NCI-H526 treated with DMSO at 0.1 percent for 48 hours (cell line): ENCODE measurements at places on chromosomes 13 and 19.

DNA sequence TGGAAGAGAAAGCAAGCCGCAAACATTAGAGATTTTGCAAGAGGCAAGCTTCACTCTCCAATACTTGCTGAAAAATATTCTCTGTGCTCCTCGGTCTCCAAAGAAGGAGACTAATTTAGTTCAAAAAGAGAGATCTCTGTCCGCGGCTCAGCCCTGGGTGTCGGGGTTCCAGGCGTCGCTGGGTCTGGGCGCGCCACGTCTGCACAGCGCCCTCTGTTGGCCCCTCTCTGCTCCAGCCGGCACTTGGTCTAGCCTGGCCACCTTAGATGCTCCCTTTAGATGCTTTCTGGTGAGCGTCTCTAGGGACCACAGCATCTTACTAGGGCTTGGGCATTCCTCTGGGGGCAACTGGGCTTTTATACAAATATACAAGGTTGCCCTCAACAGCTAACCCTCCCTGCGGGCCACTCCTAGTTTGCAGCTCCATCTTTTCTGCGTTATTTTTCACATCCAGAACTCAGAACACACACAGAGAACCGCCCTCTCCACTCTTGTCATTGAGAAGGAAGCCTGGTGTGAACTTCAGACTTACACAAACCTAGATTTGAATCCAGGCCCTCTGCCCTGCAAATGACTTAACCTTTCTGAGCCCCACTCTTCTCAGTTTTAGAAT, 78.3 kb downstream of the CYSLTR2 start:
- DNase-seq, result peak; percentile 9

GRCh38 chr19:15266683-15267082, 34.4 kb upstream of the EPHX3 start:
- DNase-seq, result no peak

GRCh38 chr13:106096661-106097092, 438.8 kb downstream of the EFNB2 start:
- no peak for DNase-seq

GRCh38 chr19:14066134-14066533, 4.3 kb upstream of the PALM3 start:
- no peak for DNase-seq

GRCh38 chr13:40452741-40453334, 213.6 kb downstream of the FOXO1 start:
- DNase-seq, result no peak

- DNase-seq, result no peak
Observed at GRCh38 chr19:47725759-47726401, 12.7 kb downstream of the EHD2 start.

DNA sequence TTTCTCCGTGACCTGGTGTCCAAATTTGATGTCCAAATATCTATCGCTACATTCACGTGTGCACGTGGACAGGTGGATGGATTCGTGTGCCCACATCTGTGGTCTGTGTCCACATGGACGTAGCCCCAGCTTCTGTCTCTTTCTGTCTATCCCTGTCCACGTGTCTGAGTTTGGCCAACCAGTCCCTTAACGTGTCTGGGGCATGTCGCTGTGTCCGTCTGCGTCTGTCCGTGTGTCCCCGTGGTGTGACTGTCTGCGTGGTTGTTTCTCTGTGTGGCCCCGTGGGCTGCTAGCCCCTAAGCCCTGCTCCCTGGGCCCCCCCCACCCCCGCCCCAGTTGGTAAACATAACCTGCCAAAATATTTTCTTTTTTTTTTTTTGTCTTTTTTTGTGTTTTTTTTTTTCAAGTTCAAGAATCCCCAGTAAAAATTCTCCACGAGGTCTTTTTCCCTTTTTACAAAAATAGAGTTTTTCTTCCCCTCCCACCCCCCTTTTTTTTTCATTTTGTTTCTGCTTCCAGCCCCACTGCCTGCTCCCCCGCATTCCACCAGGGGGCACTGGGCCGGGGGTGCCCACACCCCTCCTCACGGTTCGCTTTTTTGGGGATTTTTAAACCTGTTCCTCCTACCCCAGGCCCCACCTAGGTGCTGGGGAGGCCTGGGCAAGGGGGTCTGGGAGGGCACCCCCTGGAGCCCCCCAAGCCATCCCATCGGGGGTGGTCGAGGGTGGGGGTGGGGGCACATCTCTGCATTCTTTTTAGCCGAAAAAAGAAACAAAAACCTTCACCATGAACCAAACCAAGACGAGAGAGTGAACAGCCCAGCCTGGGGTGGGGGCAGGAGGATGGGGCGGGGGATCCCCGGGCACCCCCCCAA, 18.3 kb downstream of the PRKCSH start:
- DNase-seq, result no peak

DNA sequence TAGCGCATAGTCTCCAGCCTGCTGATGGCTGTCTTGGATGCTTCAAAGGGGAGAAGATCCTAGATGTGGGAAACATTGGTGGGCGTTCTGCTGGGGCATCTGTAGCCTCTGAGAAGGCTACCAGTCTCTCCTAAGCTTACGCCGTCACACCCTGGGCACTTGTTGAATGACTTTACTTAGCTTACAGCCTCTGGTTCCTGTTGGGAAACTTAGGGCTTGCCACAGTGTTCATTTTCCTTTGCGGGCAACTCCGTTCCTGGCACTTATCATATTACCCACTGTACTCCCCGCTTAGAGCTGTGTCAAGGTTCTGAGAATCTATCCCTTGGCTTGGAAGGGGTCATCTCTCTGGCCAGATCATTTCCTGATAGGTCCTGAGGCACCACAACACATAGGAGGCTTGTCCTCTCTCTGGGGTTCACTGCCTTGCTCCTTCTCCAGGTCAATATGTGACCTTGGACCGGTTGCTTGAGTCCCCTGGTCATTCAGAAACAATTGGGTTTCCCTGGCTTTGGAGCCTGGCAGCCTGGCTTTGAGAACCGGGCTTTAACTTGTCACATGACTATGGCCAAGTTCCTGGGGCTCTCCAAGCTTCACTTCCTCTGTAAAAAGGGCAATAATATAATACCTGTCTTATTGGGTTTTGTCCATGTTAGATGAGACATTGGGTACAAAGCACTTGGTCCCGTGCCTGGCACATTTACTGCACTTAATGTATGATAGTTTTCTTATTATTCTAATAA, 20.5 kb upstream of the ALOX5AP start:
- DNase-seq, result no peak

- DNase-seq, result no peak
Observed at GRCh38 chr19:35629332-35629633, 447 bp downstream of the RBM42 start.

- no peak for DNase-seq
Observed at GRCh38 chr13:110937511-110938285, 22.8 kb upstream of the ANKRD10 start.

DNA sequence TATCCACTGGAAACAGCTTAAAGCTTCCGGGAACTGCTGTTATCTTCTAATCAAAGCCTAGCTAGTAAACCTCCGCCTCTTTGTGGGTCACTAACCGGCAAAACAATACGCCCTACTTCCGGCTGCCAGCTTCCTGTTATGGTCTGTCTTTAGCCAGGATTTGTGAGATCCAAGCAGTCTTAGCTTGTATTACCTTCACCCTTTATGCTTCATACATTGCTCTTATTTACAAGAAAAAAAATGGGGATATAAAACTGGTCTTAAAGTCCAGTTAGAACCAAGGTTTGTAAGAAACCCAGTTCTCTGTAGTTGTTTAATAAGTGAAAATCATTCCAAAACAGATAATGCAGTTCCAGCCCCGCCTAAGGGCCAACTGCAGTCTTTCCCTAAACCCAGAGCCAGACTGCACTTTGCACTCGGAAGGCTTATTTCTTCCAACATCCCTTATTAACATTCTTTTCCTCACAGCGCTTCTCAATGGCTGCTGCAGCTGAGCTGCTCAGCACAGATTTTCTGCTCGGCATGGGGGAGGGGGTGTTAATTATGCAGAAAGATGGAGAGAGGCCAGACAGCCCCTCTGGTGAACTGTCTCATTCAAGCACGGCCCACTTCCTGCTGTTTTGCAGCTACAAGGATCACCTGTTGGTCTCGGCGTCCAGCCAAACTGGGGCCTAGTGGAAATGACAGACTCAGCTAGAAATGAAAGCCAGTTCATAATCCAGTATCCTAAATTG, 368.4 kb downstream of the KLF12 start:
- DNase-seq, result peak; percentile 37

DNA sequence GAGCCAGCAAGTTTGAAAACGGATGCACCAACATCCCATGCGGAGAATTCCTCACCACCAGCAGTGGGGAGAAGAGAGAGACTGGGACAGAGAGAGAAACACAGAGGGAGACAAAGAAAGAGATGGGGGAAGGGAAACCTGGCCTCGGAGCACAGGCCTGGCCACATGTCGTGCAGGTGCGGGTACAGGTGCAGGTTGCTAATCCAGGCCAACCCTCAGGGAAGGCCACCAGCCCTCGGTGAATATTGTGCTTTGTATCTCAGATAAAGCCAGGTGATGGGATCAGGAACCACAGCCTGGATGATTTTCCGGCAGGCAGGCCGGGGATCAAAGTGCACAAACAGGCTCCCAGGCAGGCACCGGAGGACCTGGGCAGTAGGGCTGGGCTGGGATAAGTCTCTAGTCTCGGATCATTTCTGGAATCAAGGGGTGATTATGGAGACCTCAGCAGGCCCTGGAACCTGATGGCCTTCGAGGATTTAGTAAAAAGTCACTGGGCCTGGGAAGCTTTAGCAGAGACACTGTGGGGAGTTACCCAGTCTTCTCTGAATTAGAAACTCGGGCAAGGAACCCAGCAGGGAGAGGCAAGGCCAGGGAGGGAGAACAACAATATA, 3.7 kb downstream of the GAS6 start:
- peak; percentile 75 for DNase-seq

- DNase-seq, result no peak
Observed at GRCh38 chr19:16327169-16327475, 2.5 kb downstream of the KLF2 start.

DNA sequence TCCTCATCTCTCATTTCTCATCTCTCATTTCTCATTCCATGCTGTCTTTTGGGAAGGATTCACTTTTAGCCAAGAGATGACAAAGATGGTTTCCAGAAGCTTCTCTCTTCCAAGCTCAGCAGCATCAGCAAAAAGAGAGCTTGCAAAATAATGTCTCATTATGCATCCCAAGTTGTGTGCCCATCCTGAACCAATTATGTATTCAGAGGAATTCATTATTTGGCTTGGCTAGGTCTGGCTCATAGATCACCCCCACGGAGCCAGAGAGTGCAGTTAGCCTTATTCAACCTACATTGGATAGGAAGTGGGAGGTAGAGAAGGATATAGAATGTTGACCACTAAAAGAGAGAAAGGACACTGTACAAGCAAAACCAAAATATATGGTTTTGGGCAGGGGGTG, 5.4 kb upstream of the OLFM2 start:
- no peak for DNase-seq

GRCh38 chr19:11626252-11626651, 29.0 kb downstream of the ZNF627 start:
- no peak for DNase-seq

GRCh38 chr19:36638862-36639510, 27.7 kb downstream of the ZNF461 start:
- no peak for DNase-seq

- DNase-seq, result no peak
Observed at GRCh38 chr19:38908911-38909310, 3.1 kb downstream of the CCER2 start.

DNA sequence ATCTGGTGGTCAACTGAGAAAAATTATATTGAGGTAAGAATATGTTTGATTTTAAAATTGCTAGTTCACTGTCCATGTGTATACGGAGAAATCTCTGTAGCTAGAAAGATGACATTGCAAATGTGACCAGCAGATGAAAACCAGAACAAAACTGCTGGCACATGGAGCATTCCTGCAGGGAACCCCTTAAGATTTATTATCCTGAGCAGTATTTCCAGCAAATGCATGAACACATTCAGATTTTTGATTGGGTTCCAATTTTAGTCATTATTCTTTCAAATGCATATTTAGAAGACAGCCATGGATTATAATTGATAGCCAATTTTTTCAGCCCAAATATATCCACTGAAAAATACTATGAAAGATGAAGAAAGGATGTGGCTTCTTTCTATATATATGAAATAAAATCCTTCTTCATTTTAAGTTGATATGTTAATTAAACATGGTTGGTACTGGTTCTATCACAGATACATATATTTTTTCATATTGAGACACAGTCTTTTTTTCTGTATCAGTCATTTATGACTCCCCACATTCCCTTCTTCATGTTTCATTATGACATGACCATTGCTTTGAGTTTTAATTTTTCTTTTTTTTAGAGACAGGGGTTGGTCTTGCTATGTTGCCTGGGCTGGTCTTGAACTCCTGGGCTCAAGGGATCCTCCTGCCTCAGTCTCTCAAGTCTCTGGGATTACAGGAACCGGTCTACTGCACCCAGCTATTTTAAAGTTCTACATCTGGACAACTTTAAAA, 376.5 kb downstream of the KLF12 start:
- DNase-seq, result no peak

DNA sequence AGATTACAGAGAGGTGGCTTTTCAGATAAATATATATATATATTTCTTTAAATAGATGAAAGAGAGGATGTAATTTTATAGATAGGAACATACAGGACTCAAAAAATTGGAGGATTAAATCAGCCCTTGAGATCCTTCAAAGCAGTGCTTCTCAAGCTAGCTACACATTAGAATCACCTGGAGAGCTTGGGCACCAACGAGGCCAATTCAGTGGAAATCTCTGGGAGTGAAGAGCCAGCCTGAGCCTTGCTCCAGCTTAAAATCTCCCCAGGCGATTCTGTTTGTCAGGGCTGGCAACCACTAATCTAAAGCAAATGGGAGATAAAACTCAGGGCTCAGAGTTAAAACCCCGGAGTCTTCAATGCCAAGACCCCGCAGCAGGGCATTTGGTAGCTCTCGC, 15.0 kb upstream of the CLN5 start:
- no peak for DNase-seq

DNA sequence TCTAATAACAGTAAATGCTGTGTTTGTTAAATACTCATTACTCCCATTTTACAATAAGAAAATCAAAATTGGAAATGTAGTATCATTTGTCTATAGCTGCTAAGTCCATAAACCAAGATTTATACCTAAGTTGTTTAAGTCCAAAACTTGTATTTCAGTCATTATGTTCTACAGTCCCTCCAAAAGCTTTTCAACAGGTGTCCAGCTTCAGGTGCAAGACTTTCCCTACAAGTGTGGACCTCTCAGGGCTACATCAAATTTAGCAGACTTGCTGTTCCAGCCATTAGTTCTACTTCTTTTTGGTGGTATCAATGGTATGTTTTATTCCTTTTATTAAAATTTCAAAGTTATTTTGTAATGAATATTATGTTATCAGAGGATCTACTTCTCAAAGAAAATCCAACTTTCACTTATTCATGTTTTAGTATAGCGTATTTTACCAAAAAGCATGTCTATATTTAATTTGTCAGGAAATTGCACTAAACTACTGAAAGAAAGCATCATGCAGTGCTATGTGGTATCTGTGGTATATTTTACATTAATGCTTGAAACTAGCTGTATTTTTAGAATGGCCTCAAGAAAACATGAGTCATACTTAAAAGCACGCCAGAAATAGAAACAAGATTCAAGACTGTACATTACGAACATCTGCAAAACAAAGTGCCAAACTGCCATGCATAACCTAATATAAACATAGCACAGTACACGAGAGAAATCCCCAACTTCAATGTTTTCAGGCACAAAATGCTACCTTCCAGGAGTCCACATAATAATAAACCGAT, 44.5 kb downstream of the VWA8 start:
- DNase-seq, result no peak
